ENCODE measurements at places on chromosomes 7 and 10. TPM values are rescaled to one million over a fixed set of nuclear protein-coding genes. Genes with fewer than 3 reads are reported as not detected.

PTF1A gene
- not detected for total RNA-seq

ACTR3C gene
- total RNA-seq, result not detected

DOCK1 gene
- 82.8 TPM for total RNA-seq

CNTNAP2 gene
- 0.65 TPM for total RNA-seq

TMEM72 gene
- not detected for total RNA-seq

NPFFR1 gene
- not detected for total RNA-seq

ADCY1 gene
- total RNA-seq, result 0.81 TPM

FAM131B gene
- total RNA-seq, result 1.3 TPM

SIRT1 gene
- total RNA-seq, result 18.7 TPM

PIP gene
- not detected for total RNA-seq

ZC3HAV1L gene
- total RNA-seq, result 20.3 TPM

KCND2 gene
- total RNA-seq, result 0.65 TPM

CPEB3 gene
- 0.81 TPM for total RNA-seq

SUN3 gene
- total RNA-seq, result not detected
